ENCODE measurements at places on chromosomes 6 and 20.

GRCh38 chr6:114280239-114280982 lies 62.4 kb downstream of the HS3ST5 start:
- no peak overlapping the region for H3K4me3 ChIP-seq
- H3K27ac ChIP-seq, result no peak overlapping the region
- no peak for DNase-seq

GRCh38 chr6:161100072-161100471 lies 108.5 kb downstream of the MAP3K4 start:
- H3K4me3 ChIP-seq, result no peak overlapping the region
- no peak for DNase-seq
- no peaks in the 10 kb centered on the region for H3K27me3 ChIP-seq
- peaks cover 69% of the 10 kb centered on the region for H3K36me3 ChIP-seq
- no peak overlapping the region for H3K27ac ChIP-seq

DNA sequence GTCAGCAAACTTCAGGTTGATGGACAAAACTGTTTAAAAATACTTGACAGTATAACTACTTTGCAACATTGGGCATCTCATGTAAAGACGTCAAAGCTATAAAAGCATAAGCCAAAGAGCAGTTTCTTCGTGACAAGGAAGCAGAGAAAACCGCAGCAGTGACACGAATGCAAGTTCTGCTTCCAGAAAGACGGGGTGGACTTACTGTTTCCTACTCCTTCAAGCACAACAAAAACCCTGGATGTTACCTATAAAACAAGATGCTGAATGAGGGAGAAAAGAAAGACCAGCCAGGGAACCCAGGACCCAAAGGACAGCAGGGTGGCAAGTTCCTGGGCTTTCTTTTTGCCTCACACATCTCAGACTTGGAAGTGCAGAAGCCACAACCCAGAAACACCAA lies 98.0 kb downstream of the DLL1 start:
- no peaks in the 10 kb centered on the region for H3K4me1 ChIP-seq
- no peaks in the 10 kb centered on the region for H3K36me3 ChIP-seq
- DNase-seq, result no peak
- no peak overlapping the region for H3K27ac ChIP-seq

- no peak overlapping the region for H3K27ac ChIP-seq
- H3K4me1 ChIP-seq, result no peaks in the 10 kb centered on the region
- no peaks in the 10 kb centered on the region for H3K27me3 ChIP-seq
- H3K36me3 ChIP-seq, result peaks cover 29% of the 10 kb centered on the region
- H3K4me3 ChIP-seq, result no peak overlapping the region
- no peak for DNase-seq
Measured at GRCh38 chr20:17636523-17637412, 45.3 kb downstream of the RRBP1 start.

DNA sequence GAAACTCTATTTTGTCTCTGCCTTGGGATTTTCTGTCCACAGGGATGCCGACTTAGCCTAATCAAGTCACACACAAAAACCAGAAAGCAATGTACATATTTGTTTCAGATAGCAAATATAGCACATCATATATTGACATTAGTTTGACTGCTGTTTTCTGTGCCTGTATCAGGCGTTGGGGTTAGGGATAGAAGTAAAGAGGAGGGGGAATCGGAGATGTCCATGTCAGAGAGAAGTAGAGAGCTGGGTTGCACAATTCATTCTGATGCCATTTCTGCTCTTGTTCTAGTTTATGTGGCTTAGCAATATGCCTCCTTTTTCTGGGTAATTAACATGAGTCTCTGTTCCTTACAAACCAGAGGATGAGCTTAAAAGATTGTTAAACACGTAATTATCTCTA lies 14.7 kb upstream of the IPCEF1 start:
- H3K36me3 ChIP-seq, result no peaks in the 10 kb centered on the region
- peaks cover 3% of the 10 kb centered on the region for H3K4me1 ChIP-seq
- DNase-seq, result no peak
- H3K27me3 ChIP-seq, result peaks cover 14% of the 10 kb centered on the region
- no peak overlapping the region for H3K27ac ChIP-seq

- H3K4me3 ChIP-seq, result no peak overlapping the region
- H3K36me3 ChIP-seq, result no peaks in the 10 kb centered on the region
- DNase-seq, result no peak
- no peaks in the 10 kb centered on the region for H3K27me3 ChIP-seq
- no peak overlapping the region for H3K27ac ChIP-seq
Measured at GRCh38 chr6:140388192-140388802, 1013.8 kb upstream of the CITED2 start.

- H3K4me1 ChIP-seq, result peaks cover 17% of the 10 kb centered on the region
- H3K27ac ChIP-seq, result peak overlapping the region; percentile 47
- peak overlapping the region; percentile 74 for H3K4me3 ChIP-seq
- H3K36me3 ChIP-seq, result peaks cover 4% of the 10 kb centered on the region
- H3K27me3 ChIP-seq, result peaks cover 15% of the 10 kb centered on the region
Measured at GRCh38 chr6:24359640-24360454, 2.0 kb upstream of the DCDC2 start.

DNA sequence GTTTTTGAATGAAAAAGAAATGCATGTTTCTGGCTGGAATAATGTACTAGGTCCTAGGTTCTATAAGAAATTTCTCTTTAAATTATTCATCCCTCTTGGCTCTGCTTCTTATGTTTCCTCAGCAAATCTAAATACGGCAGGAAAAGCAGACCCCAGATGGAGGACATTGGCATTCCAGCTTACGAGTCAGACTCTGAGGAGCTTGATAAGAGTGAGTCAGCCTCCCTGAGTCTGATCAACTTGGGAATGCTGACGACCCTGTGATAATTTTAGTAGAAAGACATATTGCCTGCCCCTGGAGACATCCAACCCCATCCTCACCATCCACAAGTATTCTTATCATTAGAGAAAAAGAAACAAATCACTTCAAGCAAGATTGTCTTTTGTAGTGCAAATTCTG lies 509.7 kb upstream of the MARCKS start:
- H3K4me1 ChIP-seq, result no peaks in the 10 kb centered on the region
- DNase-seq, result no peak
- H3K4me3 ChIP-seq, result no peak overlapping the region

GRCh38 chr6:153210083-153210482 lies 79.0 kb upstream of the RGS17 start:
- H3K27ac ChIP-seq, result no peak overlapping the region
- no peaks in the 10 kb centered on the region for H3K27me3 ChIP-seq
- no peaks in the 10 kb centered on the region for H3K4me1 ChIP-seq
- H3K4me3 ChIP-seq, result no peak overlapping the region

GRCh38 chr6:66771626-66772025 lies 1064.6 kb upstream of the EYS start:
- H3K27ac ChIP-seq, result no peak overlapping the region
- DNase-seq, result no peak
- H3K27me3 ChIP-seq, result no peaks in the 10 kb centered on the region
- no peaks in the 10 kb centered on the region for H3K4me1 ChIP-seq

DNA sequence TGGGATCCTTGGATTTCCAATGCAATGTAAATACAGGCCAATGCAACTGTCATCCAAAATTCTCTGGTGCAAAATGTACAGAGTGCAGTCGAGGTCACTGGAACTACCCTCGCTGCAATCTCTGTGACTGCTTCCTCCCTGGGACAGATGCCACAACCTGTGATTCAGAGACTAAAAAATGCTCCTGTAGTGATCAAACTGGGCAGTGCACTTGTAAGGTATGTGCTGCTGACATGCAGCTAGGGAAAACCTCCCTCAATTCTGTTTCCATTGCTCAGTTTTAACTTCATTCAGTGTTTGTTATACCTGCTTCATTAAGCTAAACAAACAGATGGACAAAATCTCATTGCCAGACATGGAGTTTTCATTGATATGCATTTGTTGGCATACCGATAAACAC lies 397.1 kb downstream of the ARHGAP18 start:
- H3K27me3 ChIP-seq, result peaks cover 7% of the 10 kb centered on the region
- H3K4me1 ChIP-seq, result no peaks in the 10 kb centered on the region
- no peak overlapping the region for H3K4me3 ChIP-seq
- peaks cover 4% of the 10 kb centered on the region for H3K36me3 ChIP-seq
- H3K27ac ChIP-seq, result no peak overlapping the region

DNA sequence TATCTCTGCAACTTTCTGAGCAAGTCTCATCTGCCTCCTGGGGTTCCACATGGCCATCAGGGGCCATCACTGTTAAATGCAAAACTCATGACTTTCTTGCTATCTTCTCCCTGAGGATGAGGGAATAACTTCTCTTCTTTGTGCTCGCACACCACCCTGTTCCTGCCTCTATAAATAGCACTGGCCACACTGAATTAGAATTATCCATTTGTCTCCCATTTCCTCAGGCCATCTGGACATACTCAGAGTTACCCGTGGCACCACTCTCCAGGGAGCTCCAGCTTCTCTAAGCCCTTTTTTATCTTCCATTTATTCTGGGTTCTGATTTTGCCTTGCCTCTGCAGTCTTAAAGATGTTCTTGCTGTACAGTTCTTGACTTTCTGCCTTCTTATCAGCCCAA lies 72.8 kb upstream of the ECI2 start:
- no peak overlapping the region for H3K27ac ChIP-seq
- no peaks in the 10 kb centered on the region for H3K4me1 ChIP-seq
- DNase-seq, result no peak
- no peak overlapping the region for H3K4me3 ChIP-seq

DNA sequence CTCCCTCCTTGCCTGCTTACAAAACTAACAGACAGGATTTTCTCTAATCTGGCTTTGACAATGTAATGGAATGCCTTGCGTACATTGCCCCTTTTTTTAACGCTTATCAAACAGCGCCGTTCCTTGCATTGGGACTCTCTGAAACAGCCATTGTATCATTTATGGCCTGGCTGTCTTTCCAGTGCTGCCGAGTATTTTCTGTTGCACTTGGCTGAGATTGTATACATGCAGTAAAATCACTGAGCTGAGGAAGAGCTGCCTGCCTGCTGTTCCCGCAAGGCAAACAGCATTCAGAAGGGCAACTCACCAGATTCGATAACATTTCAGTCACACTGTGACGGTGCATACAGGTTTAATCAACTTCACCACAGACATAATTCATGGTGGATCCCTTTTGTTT lies 106.0 kb downstream of the SH3BGRL2 start:
- DNase-seq, result no peak
- no peaks in the 10 kb centered on the region for H3K4me1 ChIP-seq
- H3K27ac ChIP-seq, result no peak overlapping the region

GRCh38 chr6:169023161-169023874 lies 230.3 kb downstream of the THBS2 start:
- no peak for DNase-seq
- H3K27ac ChIP-seq, result no peak overlapping the region
- H3K27me3 ChIP-seq, result peaks cover 34% of the 10 kb centered on the region
- H3K36me3 ChIP-seq, result no peaks in the 10 kb centered on the region
- H3K4me1 ChIP-seq, result no peaks in the 10 kb centered on the region
- H3K4me3 ChIP-seq, result no peak overlapping the region
